Stimulated activated CD8-positive, alpha-beta memory T cell treated with anti-CD3 and anti-CD28 coated beads, Interleukin-15, amount 100 ng/mL, for 48 hours (primary cell): ENCODE measurements at places on chromosomes 7 and 10.

DNA sequence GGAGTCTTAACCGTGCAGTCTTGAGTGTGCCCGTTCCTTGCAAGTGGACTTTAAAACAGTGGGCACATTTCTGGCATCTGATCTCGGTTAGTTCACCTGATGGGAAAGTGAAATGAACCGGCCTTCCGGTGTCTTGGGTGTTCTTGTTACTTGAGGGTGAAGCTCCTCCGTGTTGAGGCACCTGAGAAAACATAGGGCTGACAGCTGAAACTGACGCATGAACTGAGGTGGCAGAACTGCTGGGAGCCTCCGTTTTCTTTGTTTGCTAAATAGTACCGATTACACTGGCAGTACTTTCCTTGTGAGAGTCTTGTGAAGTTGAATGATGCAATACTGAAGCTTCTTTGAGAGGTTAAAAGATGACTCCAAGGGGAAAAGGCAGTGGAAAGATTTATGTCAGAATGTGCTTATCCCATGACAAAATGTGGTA lies 62.8 kb upstream of the SAMD8 start:
- no peak for DNase-seq

DNA sequence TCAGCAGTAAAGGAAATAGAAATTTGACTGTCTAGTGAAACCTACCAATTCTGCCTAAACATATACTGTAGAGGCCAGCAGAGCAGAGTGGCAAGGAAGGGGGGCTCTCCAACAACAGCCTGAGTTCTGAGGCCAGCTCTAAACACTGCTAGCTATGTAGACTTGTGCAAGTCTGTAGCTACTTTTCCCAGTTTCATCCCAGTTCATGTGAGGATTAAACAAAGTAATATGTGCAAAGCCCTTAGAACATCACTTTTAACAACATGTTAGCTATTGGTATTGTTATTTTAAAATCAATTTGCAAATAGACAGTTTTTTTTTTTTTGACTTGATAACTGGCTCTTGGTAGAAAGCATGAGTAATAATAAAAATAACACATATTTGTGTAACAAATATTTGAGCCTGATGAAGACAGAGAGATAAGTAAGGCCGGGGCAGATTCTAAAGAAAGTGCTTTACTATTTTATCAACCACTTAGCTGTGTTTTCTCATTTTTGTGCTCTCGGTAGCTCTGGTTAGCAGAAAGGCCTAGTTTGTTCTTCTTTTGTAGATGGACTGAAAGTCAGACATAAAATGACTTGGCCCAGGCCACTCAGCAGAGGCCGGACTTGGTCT lies 9.3 kb downstream of the CHST12 start:
- DNase-seq: no peak

DNA sequence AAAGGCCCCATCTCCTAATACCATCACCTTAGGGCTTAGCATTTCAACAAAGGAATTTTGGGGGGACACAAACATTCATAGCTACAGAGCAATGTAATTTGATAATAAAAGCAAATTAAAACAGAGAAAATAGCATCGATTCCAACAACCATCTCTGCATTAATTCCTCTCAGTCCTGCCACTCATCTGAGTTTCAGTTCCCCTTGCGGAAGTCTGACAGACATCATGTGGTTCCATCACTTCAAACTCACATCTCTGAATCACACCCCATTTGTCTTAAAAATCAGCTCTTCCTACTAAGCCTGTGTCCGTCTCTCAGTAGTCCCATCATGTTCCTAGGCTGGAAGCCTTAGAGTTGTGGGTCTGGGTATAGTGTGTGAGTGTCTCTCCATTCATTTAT lies 3.6 kb downstream of the ADCK2 start:
- no peak for DNase-seq

DNA sequence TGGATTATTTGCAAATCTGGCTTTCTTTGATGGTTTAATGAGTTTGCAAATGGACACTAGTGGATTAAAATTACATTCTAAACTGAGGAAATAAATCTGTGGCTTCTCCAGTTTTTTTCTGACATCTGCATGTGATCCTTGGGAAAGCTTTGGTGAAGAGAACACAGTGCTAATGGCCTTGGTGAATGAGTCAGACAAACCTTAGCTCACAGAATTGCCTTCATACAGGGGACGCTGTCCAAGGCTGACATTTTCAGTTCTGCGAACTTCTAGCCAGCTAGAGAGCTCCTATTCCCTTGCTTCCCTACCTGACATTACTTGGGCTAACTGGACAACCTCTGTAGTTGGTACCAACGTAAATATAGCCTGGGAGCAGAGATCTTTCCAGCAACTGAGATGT lies 21.2 kb downstream of the BMPER start:
- no peak for DNase-seq

DNA sequence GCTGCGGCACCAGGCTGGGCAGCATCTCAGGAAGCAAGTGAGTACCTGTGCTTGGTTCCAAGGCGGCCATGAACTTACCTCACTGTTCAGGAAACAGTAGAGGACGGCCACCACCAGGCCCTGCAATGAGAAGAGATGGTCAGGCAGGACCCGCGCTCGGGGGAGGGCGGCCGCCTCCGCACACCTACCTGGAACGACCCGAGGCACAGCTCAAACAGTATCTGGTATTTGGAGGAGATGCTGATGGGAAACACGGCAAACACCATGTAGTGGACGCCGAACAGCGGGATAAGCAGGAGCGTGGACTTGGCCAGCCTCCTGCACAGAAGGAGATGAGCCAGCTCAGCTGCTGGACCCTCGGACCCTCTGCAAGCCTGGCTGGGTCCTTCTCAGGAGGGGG lies 112.9 kb downstream of the VIPR2 start:
- no peak for DNase-seq

GRCh38 chr7:1460821-1461645 lies 1.8 kb upstream of the MICALL2 start:
- no peak for DNase-seq

GRCh38 chr7:155274633-155275355 lies 22.9 kb upstream of the INSIG1 start:
- no peak for DNase-seq

DNA sequence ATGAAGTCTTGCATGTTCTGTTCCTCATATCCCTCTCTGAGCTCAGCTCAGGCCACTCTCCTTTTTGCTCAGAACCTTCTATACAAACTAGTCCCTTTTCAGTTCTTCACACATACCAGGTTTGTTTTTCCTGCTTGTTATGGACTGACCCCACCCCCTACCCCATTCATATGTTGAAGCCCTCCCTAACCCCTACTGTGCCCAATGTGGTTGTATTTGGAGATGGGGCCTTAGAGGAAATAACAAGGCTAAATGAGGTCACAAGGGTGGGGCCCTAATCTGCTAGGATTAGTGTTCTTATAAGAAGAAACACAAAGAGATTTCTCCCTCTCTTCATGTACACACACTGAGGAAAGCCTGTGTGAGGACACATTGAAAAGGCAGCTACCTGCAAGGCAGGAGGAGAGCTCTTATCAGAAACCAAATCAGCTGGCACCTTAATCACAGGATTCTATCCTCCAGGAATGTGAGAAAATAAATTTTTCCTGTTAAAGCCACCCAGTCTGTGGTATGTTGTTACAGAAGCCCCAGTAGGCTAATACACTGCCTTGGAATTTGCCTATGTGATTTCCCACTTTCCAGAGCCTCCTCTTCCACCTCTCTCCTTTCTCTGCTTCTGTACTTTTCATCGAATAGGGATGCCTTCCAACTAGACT lies 67.3 kb upstream of the DNAJB12 start:
- no peak for DNase-seq

DNA sequence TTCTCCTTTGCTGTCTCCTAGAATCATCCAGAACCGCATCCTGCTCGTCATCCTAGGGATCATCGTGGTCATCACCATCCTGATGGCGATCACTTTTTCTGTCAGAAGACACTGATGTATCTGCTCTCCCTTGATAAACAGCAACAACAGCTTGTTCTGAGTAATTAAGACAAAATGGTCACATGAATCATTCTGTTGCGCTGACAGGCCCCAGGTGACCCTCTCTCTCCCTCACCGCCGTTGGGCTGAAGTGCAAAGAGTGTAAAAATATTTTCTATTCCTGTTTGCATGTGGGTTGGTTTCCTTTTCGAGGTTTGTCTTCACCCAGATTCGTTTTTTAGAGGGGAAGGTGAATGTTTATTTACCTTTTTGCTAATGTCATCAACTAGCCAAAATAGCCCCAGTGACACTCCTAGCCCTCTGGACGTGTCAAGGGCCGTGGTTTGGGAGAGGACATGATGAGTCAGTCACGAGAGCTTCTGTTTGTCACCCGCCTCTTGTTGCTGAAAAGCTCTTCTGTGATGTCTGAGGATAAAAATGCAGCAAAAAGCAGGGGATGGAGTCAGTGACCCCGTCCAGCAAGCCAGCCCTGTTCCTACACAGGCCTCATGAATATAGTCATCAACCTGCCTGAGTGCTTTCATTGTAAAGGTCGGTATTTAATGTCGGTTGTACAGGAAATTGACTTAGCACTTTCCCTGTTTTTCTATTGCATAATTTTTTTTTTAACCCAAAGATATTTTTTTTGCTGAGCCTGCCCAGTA lies 134.6 kb upstream of the TCF7L2 start:
- DNase-seq: no peak
